ENCODE measurements at places on chromosomes 6 and 20. TPM values are rescaled to one million over a fixed set of nuclear protein-coding genes. Genes with fewer than 3 reads are reported as not detected.

GRCh38 chr6:156185113-156185512, 592.1 kb upstream of the ARID1B start:
- DNase-seq: no peak

Gene CYP24A1
- 39.0 TPM for total RNA-seq

Gene KHDC1L
- total RNA-seq: not detected

GRCh38 chr6:1029141-1029540, 282.8 kb upstream of the FOXQ1 start:
- DNase-seq: no peak

GRCh38 chr6:158627940-158628211, 16.7 kb downstream of the DYNLT1 start:
- no peak for DNase-seq

Gene SNRPB2
- 43.6 TPM for total RNA-seq

Gene RCAN2
- total RNA-seq: 25.7 TPM

DNA sequence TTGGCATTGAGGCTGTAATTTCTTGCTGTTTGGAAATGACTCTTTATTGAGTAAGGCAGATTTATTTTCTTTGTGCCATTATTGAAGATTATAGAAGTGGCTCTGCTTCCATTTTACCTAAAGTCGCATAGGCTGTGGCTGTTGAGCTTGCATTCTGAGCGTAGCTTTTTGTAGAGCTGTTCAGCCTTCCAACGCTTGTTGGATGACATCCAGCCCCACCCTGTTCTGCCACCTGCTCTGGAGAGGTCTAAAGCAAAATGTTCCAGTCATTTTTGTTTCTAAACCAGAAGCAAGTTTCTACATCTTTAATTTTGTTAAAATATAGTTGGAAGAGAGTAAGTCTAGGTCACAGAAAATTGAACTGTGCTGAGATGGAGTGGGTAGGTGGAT, 24.4 kb downstream of the UST start:
- DNase-seq: no peak

Gene PRICKLE4
- total RNA-seq: 6.5 TPM

- DNase-seq: no peak
Observed at GRCh38 chr6:156657296-156657695, 119.9 kb upstream of the ARID1B start.

GRCh38 chr20:39602649-39603048, 640.5 kb downstream of the DHX35 start:
- no peak for DNase-seq
